Fibroblast of mammary gland (primary cell): ENCODE measurements at places on chromosomes 1 and 21.

DNA sequence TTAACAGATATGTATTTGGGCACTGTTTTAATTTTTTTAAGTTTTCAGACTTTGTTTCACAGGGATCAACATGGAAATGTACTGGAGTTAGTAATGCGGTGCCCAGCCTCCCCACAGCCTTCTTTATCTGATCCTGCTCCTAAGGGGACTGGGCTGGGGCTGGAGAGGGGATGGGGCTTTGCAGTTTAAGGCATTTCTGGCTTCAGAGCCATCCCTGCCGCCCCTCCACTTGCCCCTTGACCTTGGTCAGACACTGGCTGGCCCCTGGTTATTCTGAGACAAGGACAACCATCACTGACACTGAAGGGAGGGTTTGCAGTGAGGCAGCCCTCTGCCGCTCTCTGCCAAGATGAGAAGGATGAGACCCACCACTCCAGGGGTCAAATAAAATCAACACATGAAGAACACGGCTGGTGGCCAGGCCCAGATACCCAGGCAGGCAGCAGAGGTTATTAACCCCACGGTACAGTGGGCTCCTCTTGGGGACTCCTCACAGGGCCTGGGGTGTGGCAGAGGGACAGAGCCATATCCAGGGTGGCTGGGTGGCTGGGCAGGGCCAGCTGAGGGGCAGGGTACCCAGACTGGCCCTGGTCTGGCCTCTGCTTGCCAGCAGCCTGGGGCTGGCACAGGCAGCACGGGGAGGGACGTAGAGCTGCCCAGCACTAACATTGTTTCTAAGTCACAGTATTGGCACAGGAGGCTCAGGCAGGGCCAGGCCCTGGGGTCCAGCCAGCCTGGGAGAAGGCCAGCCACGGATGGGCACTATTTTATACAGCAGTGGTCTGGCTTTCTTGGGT lies 7.2 kb upstream of the UBE2U start:
- DNase-seq, result no peak

DNA sequence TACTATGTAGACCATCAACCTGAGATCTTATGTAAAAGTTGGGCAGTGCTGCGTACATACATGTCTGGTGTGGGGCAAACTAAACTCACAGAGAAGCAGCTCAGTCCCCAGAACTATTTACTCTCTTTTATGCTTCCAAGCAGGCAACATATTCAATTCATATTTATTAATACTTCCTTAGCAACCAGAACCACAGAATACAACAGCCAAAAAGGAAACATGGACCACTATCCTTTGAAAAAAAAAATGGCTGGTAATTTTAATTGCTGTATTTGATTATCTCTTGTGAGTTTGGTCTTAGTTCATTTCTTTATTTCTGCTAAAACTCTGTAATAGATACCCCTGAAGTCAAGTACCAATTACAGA lies 1.5 kb upstream of the PPP1R15B start:
- DNase-seq, result no peak

DNA sequence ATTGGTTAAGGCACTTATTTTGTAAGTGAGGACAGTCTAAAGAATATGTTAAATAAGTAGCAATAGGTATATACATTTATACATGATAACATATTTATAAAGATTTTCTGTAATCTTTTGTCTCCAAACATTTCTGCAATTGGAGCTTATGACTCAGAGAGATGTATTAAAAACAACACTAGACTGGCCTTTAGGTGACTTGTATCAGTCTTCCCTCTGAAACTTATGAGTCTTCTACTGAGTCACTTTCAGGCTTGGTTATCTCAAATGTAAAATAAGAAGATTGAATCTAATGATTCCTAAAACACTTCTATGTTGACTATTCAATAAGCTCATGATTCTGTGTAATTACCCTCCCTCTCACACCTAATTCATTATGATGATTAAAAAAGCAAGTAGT lies 672.6 kb upstream of the NEGR1 start:
- no peak for DNase-seq

DNA sequence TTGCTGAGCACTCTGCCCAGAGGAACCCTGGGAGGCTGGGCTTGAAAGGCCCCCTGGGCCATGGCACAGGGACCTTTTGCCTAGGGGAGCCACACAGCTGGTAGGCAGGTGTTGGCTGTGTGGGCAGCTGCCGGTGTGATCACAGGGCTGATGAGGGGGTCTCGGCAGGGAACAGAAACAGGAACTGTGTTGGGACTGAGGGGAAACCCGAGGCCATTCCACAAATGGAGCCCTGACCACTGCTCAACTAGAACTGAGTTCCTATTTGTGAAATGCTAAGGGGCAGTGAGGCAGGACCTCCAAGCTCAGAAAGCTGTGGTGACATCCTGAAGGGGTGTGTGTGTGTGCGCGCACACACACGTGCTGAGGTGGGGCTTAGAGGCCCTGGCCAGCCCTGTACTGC lies 6.4 kb upstream of the THEM5 start:
- DNase-seq, result no peak

DNA sequence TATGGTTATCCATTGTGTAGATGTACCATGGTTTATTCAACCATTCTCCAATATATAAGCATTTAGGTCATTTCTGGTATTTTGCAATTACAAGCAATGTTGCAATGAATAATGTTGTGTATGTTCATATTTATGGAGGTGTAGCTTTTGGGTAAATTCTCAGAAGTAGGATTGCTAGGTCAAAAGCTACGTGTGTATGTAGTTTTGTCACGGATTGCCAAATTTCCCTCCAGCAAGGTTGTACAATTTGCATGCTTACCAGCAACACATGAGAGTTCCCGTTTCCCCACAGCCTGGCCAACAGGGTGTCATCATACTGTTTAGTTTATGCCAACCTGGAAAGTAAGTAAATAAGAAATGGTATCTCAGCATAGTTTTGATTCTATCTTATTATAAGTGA lies 36.3 kb downstream of the IGSF5 start:
- DNase-seq, result no peak

- DNase-seq, result no peak
These were observed 10.1 kb upstream of the ACTRT2 start for GRCh38 chr1:3011127-3011526.

DNA sequence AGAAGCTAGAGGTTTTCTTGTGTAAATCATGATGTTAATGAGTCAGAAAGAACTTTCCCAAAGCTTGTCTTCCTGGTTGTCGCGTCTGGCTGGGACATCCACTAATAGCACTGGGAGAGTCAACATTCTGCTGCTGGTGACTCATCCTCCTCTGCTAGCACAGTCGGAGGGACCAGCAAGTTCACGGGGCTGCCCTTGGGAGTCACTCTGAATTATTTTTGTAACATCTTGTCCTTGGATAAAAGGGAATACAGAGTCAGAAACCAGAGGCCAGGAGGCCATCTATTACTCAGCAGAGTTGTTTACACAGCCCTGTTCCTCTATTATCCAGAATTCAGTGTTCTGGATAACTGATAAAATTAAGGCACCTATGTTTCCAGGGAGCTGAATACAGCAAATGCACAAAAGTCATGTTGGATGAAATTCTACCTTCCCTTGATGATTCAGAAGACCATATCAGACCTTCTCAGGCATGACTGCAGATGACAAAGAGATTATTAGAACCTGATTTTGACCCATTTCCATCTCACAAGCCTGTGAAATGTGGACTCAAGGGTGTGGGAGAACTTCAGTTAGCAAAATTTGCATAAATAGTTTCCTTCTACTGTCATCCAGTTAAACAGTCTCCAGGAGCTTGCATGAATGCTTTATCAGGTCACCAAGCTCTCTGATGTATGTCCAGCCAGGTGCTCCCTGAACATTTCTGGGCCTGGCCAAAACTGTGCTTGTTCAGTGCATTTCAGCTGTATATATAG lies 68.1 kb downstream of the JAK1 start:
- peak; percentile 99 for DNase-seq

DNA sequence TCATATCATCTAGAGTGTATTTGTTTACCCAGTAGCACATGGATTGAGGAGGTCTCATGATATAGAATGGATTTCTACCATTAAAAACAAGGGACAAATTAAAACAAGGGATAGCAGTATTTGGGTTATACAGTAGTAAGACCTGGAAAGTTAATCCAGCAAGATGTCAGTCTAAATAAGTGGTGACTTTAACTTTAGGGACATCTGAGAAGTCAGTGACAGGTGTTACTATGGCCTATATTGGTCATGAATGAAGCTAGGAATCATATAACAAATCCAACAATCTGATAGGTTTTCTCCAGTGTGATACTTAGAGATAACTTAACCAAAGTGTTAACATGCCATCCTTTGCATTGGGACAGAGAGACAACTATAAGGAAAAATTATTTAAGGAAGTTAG lies 42.7 kb upstream of the DHCR24 start:
- DNase-seq, result no peak

- DNase-seq, result no peak
These were observed 159.9 kb downstream of the LRRIQ3 start for GRCh38 chr1:74038042-74038441.

GRCh38 chr1:30764939-30765555 lies 7.5 kb upstream of the LAPTM5 start:
- DNase-seq, result no peak

GRCh38 chr1:47797575-47797974 lies 199.6 kb downstream of the TRABD2B start:
- DNase-seq, result peak; percentile 24

GRCh38 chr1:156114101-156114918 lies at the start of gene LMNA:
LMNA (plus strand) TSS chr1:156114711; CDS start chr1:156114919, 208 bp downstream.
- peak; percentile 97 for DNase-seq

DNA sequence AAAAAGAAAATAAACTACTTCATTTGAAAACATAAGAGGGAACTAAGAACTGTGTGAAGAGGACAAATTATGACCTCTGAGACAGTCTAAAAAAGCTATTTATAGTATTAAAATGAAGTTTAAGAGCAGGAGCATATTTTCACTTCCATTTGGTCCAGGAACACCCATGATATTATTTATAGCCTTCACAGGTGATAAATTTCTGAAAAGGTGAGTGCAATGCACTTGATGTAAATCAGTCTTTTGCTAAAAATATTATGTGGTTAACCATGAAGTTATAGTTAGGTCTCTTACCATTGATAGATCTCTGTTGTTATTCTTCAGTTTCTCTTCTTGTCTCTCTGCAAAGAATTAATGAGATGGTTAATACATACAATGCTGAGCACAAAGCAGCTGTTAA lies 14.7 kb downstream of the TMCO1 start:
- no peak for DNase-seq

DNA sequence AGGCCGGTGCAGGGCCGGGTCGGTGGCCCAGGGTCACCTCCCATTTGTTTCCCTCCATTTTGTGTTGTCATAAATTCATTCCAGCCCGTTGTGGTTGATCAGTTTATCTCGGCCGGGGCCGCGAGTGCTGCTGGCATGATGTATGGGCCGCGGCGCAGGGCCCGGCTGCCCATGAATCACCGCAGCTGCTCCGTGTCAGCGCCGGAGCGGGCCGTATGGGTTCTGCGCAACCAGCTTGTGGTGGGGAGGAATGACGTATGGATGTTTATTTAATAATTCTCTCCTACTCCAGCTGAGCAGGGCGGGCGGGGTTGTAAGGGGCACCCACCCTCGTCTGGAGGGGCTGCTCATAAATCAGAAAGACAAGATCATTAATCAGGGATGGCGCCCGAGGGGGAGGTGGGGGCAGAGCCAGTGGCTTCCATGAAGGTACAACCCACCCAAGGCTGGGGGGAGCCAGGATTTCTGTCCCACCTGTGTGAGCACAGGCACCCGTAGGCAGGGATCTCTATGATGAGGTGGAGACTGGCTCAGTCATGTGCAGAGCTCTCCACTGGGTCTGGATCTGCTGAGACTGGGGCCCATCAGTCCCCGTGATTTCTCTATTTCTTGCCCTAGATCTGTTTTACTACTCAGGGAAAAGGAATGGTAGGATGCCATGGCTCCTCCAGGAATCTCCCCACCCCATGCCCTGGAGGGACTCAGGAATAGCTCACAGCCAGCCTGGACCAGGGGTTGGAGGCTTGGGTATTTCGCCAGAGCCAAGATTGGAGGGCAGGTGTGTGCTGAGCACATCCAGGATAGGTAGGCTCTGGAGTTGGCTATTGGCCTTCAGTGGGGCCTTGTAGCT lies 27.8 kb downstream of the TMEM53 start:
- peak; percentile 76 for DNase-seq

GRCh38 chr1:187877220-187877619 lies 1048.5 kb downstream of the PLA2G4A start:
- DNase-seq, result no peak

- no peak for DNase-seq
These were observed 158.0 kb downstream of the TGFB2 start for GRCh38 chr1:218503102-218503501.
